Activated CD4-positive, alpha-beta T cell treated with anti-CD3 and anti-CD28 coated beads for 24 hours (primary cell): ENCODE measurements at places on chromosomes 16 and 17.

DNA sequence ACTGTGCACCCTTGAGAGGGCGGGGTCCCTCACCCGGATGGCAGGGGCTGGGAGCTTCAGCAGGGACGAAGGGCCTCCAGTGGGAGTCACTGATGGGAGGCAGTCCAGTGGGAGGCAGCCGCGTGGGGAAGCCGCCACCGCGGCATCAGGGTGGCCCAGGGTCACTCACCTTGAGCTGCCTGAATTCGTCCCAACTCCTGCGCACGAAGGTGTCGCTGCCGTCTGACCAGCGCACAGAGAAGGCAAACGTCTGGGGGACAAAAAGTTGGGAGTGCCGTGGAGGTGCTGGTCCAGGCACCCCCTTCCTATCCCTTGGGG lies 540 bp downstream of the NOXO1 start:
- DNase-seq = no peak

DNA sequence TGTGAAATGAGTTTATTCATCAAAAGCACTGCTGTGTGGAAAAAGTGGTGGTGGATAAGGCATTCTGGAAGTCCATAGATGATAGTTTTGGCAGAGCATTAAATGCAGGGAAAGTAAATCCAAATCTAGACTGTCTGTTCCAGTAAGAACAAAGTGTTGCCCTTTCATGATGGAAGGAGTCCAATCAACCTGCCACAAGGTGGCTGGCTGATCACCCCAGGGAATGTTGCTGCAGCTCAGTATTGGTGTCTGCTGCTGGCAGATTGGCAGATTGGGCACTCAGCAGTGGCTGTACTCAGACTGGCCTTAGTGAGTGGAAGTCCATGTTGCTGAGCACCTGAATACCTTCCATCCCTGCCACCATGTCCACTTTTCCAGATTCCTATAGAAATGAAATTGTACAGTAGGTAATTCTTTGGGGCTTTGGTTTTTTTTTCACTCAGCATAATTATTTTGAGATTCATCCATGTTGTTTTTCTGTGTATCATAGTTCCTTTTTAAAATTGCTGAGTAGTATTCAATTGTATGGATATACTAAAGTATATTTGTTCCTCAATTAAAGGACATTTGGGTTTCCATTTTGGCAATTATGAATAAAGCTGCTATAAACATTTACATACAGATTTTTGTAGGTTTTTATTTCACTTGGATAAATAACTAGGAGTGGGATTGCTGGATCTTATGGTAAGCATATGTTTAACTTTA lies 14.3 kb downstream of the DYNLL2 start:
- DNase-seq = no peak

- no peak for DNase-seq
Observed at GRCh38 chr16:23064639-23065038, 84.6 kb downstream of the USP31 start.

- no peak for DNase-seq
Observed at GRCh38 chr17:62178579-62178978, 113.5 kb upstream of the MED13 start.
